K562 (cell line): ENCODE measurements at places on chromosomes 16 and 17.

DNA sequence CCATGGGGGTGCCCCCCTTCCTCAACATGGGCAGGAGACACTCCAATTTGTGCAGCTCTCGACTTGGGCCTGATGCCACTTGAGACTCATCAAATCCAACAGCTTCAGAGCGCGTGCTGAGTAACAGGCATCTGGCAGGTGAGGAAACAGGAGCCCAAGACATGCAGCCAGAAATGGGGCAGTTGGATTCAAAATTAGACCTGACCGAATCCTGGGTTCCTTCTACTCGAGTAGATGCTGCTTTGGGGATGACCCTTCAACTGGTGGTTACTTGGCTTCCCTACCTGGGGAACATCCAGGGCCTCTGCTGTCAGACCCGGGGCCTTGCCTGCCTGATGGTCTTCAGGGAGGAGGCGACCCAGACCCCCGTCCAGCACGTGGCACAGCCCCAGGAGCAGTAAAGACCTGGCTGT is 488 bp upstream of the NTN3 start:
- DNase-seq, result no peak

DNA sequence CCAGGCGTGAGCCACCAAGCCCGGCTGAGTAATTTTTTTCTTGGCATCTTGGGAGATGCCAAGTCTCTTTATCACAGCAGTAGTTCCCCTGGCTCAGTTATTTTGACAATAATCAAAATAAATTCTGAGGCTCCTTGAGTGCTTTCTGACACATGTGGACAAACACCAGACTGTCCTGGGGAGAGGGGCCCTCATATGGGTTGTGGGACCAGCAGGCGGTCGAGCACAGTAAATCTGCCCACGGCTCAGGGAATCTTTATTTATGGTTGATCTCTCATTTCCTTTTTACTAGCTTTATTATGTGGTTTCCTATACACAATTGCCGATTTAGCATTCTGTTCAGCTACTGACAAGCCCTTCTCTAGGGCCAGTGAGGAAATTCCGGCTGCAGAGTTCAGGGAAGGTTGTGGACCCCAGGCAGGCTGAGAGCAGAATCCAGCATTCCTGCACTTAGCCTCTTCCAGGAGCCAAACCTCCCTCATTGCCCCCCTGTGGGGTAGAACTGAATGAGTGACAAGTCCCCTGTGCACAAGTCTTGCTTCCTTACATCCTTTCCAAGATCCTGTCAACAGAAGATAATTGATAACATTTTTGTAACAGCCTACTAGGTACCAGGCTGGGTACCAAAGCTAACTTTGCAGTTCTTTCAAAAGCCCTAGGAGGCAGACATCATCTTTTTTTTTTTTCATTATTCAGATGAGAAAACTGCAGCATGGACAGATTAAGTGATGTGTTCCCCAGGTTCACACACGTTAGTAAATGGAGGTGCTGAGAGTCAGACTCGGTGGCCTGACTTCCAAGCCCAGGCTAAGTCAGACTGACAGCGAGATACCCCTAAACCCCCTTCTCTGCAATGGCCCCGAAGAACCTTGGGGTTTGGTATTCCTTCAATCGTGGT is 40.2 kb downstream of the HS3ST3B1 start:
- DNase-seq, result no peak

DNA sequence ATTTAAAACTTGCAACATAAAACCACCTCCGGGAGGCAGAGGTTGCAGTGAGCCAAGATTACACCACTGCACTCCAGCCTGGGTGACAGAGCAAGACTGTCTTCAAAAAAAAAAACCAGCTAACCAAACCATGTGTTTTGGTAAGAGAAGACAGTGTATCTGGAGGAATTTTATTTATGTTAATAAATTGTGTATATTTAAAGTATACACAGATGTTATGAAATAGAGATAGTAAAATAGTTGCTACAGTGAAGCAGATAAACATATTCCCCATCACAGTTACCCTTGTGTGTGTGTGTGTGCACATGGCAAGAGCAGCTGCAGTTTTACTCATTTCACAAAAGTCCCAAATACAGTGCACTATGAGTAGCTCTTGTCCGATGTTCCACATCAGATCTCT is 54.8 kb upstream of the CRISPLD2 start:
- no peak for DNase-seq

DNA sequence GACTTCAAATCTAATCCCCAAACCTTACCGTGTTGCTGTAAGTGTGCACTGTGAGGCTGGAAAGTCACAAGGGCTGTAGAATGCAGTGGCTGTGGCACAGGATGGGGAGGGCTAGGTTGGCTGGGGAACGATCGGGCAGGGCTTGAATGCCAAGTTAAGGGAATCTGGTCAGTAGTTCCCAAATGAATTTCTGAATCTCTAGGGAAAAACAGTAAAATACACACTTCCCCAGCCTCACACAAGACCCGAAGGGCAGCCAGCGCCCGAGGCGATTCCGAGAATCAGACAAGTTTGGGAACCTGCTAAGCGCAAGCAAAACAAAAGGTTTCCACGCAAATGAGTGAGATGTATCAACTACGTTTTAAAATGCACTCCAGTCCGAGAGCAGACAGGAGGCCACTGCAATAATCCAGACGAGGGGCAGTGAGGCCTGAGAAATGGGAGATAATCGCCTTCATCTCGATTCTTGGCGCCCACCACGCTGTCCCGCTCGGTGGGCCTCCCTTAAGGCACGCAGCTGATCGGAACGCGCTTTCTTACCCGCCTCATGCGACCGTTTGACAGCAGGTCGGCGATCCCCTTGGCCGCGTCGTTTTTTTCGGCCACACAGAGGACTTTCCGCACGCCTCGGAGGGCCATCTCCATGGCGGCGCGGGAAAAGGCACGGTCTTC is 599 bp downstream of the TOP3A start:
- DNase-seq, result no peak

DNA sequence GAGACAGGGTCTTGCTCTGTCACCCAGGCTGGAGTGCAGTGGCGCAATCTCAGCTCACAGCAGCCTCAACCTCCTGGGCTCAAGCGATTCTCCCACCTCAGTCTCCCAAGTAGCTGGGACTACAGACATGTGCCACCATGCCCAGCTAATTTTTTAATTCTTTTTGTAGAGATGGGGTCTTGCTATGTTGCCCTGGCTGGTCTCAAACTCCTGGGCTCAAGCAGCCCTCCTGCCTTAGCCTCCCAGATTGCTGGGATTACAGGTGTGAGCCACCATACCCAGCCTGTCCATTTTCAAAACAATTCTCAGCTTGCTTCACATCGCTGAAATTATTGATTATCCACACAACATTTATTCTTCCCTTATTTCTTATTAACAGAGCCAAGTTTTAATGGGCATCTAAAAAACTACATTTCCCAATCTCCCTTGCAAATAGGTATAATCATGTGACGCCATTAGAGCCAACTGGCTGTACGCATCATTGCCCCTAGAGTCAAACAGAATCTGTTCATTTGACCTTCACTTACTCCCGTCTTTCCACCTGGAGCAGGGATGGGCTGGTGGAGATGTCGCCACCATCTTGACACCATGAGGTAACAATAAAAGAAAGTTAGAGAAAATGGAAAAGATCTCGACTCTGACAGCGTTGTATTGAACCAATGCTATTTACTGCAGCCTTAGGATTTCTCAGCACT is 148.0 kb upstream of the FOXF1 start:
- DNase-seq, result no peak

DNA sequence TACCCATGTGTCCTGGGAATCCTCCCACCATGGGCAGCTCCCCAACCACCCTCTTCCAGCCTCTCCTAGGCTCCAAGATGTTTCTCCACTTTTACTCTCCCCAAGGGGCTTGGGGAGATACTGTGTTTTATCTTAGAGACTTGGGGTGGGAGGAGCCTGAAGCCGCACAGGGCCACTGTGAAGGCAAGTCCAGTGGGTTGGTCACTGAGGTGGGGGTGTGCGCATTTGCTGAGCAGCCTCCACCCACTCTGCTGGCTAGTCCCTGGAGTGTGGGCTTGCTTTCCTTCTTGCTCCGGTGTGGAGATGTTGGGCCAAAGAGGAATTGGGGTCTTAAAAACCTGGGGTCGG is 4.1 kb upstream of the CLDN9 start:
- peak; percentile 82 for DNase-seq

GRCh38 chr17:39073916-39074315 is 77.5 kb downstream of the PLXDC1 start:
- DNase-seq, result no peak

GRCh38 chr16:65071433-65072311 is 50.2 kb downstream of the CDH11 start:
- DNase-seq, result no peak

GRCh38 chr17:70370816-70371215 is 201.5 kb downstream of the KCNJ2 start:
- DNase-seq, result no peak

- no peak for DNase-seq
These were observed 61.8 kb downstream of the DNAH3 start for GRCh38 chr16:21088646-21089538.

- DNase-seq, result no peak
These were observed 71.0 kb upstream of the CCL1 start for GRCh38 chr17:34434052-34434451.

GRCh38 chr16:88061346-88062110 is 110.3 kb downstream of the BANP start:
- no peak for DNase-seq

- no peak for DNase-seq
These were observed 5.2 kb upstream of the ATP6V0A1 start for GRCh38 chr17:42453439-42453838.

GRCh38 chr16:75252946-75253911 is 1.8 kb upstream of the BCAR1 start:
- no peak for DNase-seq

GRCh38 chr17:28282596-28282995 is 36.4 kb upstream of the TMEM97 start:
- no peak for DNase-seq

GRCh38 chr16:11340710-11341109 is 4.5 kb upstream of the RMI2 start:
- no peak for DNase-seq

DNA sequence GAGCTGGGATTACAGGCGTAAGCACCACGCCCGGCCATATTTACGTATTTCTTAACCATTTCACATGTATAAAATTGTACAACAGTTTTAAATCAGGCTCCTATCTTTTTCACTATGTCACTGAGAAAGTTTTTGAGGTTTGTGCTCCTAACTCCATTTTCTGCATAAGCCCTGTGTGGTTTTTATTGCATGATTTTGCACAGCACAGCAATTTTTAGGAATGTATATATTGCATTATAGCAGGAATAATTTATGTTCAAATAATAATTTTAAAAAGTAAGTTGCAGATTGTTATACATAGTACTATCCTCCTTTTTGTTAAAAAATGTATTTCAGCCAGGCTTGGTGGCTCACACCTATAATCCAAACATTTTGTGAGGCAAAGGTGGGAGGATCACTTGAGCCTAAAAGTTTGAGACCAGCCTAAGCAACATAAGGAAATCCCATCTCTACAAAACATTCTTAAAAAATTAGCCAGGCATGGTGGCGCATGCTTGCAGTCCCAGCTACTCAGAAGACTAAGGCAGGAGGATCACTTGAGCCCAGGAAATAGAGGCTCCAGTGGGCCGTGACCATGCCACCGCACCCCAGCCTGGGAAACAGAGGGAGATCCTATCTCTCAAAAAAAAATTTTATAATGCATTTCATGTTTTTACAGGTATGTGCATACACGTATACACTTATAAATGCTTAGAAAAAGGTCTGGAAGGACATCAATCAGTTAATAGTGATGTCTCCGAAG is 26.0 kb downstream of the SMG6 start:
- no peak for DNase-seq

GRCh38 chr17:17091856-17092756 is 49.8 kb downstream of the MPRIP start:
- no peak for DNase-seq

- DNase-seq, result no peak
These were observed 22.2 kb downstream of the USP32 start for GRCh38 chr17:60369727-60370126.

- DNase-seq, result no peak
These were observed 7.3 kb downstream of the RPS15A start for GRCh38 chr16:18782697-18783429.

DNA sequence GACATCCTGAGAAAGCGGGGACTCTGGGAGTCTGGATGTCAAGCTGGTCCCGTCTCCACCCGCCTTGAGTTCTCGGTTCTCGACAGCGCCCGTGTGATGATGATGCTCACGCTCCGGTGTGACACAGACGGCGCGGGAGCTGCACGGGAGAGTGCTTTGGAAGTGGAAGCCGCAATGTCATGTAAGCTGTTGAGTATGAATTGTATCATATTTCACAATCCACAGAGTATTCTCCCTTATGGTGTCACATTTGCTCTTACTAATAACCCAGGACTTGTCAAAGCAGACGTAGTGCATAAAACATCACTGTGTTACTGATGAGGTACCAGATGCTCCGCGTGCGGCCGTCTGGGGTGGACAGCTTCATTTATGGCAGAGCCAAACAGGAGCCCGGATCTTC is 217.5 kb upstream of the CHMP6 start:
- DNase-seq, result no peak

- peak; percentile 91 for DNase-seq
These were observed 7.1 kb upstream of the ORAI3 start for GRCh38 chr16:30941600-30942425.

- DNase-seq, result peak; percentile 84
These were observed 20.6 kb downstream of the ADAM11 start for GRCh38 chr17:44779211-44780025.

DNA sequence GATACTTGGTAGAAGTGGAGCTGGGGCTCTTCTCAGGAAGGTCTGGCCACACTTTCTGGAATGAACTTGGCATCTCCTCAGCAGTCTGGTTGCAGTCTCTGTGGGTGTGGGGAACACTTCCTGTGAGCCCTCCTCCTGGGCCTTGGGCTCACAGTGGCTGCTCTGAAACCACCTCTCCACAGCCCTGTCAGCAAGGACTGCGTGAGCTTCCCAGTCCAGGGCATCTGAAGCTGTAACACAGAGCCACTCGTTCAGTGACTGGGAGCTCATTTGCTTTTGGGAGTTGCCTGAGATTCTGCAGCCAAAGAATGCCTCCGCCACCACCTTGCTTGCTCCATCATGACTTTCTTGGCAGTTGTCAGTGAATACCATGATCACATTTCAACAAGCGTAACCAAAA is 60.0 kb downstream of the CLEC16A start:
- no peak for DNase-seq

GRCh38 chr16:85564277-85565051 is 48.7 kb upstream of the GSE1 start:
- peak; percentile 58 for DNase-seq

- DNase-seq, result no peak
These were observed 12.9 kb downstream of the RPUSD1 start for GRCh38 chr16:775236-775796.

GRCh38 chr17:63222655-63223054 is 223.5 kb downstream of the CYB561 start:
- no peak for DNase-seq

- DNase-seq, result no peak
These were observed 148.5 kb upstream of the PLCG2 start for GRCh38 chr16:81630635-81631031.

DNA sequence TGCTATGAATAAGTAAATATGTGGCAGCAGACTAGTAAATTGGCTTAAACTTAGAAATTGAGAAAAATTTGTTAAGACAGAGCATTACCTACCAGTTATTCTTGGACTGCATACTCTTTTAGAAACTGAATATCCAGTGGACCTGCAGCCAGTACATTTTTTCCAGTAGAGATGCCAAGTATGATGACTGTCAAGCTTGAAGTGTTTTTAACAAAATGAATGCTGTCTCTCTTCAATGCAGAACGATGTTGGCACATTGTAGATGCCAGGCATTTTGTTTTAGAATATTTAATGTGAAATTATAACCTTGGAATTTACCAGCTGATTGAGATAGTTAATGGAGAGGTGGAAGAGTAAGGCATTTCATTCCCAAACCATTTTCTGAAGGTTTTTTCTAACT is 52.5 kb downstream of the NFAT5 start:
- DNase-seq, result no peak

- no peak for DNase-seq
These were observed 14.1 kb downstream of the CFAP20 start for GRCh38 chr16:58114827-58115825.
